GM12865 (cell line): ENCODE measurements at places on chromosomes 4 and X.

DNA sequence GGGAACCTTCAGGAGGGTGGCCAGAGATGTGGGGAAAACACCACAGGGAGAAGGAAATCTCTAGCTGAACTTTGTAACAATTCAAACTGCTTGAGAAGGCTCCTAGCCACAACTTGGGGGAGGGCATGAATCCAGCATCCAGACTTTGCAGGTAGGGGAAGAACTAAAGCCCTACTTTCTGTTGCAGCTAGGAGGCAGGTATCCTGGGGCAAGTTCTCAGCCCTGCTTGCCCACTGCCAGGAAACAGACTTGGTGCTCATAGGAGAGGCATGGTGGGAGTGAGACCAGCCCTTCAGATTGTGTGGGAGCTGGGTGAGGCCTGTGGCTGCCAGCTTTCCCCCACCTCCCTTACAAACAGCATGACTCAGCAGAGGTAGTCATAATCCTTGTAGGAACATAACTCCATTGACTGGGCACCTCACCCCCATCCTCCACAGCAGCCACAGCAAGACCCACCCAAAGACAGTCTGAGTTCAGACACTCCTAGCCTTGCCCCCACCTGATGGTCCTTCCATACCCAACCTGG, 209.5 kb upstream of the CPEB2 start:
- no peak for DNase-seq

GRCh38 chr4:41428601-41429279, 109.2 kb upstream of the LIMCH1 start:
- no peak for DNase-seq

- DNase-seq: no peak
Measured at GRCh38 chr4:76984788-76985211, 35.2 kb downstream of the SEPTIN11 start.

GRCh38 chr4:118954246-118954645, 65.6 kb downstream of the SYNPO2 start:
- no peak for DNase-seq

DNA sequence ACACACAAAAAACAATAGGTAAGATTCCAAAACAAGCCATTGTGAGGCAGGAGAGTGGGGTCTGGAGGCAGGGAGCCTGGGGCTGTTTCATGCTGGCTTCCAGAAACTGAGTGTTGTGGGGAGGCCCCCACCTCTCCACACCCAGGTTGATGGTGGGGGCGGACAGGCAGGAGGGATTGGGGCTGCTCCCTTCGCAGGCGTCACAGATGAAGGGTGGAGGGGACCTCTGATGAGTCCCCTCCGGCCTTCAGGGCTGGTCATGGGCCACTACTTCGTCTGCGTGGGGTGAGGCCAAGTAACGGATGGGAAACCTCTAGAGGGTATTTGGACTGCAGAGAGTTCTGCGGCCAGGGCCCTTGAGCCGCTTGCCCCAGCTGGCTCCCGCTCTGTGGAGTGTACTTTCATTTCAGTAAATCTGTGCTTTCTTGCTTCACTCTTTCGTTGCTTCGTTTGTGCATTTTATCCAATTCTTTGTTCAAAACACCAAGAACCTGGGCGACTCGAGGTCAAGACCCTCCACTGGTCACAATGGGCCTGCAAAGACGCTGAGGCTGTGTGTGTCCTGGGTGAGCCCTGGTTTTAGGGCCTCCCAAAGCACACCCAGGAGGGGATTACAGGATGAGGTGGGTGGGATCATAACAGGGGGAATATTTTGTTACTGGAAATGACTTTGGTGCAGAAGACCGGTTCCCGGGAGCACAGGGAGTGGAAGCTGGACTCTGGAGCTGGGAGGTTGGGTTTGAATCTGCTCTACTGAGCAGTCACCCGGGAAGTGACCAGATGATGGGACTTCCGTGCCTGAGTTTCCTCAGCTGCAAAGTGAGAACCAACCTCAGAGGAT, 83.7 kb upstream of the ADRA2C start:
- DNase-seq: no peak

- DNase-seq: no peak
Measured at GRCh38 chrX:23435575-23435974, 100.9 kb downstream of the PTCHD1 start.

DNA sequence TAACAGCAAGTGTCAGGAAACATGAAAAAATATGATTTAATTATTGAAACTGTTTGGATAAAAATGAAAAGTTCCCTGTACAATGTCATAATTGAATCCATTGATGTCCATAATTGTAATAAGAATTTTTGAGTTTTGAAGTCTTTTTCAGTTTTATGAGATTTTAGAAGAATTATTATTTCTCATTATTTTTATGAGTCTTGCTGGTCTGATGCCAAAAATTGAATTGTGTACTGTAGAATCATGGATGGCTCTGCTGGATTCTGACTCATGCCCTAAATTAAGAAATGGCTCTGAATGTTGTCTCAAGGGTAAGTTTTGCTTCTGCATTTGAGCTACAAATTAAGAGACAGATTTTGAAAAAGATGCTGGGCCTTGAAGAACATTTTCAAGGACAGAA, 132.8 kb upstream of the MAP9 start:
- no peak for DNase-seq

GRCh38 chr4:101141855-101142254, 205.5 kb downstream of the PPP3CA start:
- DNase-seq: no peak

- no peak for DNase-seq
Measured at GRCh38 chr4:187656959-187657358, 338.6 kb upstream of the ZFP42 start.

GRCh38 chr4:172938072-172938829, 230.4 kb upstream of the GALNT7 start:
- DNase-seq: no peak

GRCh38 chrX:138777230-138777629, 65.7 kb upstream of the FGF13 start:
- DNase-seq: no peak

GRCh38 chr4:113987382-113987941, 8.0 kb upstream of the ARSJ start:
- DNase-seq: no peak

- peak; percentile 68 for DNase-seq
Measured at GRCh38 chrX:39149761-39150160, 348.5 kb downstream of the MID1IP1 start.

GRCh38 chrX:123330229-123330942, 146.3 kb downstream of the GRIA3 start:
- peak; percentile 17 for DNase-seq

DNA sequence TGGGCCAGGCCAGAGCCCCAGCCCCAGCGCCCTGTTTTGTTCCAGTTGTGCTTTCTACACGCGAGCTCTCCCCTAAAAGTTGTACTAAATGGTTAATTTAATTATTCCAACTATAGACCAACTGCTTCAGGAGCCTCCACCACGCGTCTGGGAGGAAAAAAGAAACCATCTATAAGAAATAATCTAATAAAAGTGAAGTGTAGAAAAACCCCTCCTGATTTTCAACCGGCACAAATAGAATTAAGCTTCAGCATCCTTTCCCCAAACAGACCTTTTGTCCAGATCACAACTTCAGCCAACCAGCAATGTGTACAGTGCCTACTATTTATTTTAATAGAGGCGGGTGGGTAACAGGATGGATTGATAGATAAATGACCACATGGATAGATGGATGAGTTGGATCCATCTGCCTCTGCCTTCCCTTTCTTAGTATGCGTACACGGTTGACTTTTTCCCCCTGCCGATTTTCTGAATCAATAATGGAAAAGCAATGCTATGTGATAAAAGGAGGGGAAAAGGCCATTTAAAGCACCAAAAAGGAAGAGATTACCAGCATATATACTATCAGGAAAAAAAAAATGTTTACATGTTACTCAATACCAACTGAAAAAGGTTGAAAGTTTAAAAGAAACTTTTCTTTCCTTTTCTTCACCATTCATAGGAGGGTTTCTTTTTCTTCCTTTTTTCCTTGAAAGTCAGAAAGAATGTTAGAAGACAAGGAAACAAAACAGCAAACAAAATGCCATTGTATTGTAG, 3.7 kb upstream of the PHOX2B start:
- no peak for DNase-seq

DNA sequence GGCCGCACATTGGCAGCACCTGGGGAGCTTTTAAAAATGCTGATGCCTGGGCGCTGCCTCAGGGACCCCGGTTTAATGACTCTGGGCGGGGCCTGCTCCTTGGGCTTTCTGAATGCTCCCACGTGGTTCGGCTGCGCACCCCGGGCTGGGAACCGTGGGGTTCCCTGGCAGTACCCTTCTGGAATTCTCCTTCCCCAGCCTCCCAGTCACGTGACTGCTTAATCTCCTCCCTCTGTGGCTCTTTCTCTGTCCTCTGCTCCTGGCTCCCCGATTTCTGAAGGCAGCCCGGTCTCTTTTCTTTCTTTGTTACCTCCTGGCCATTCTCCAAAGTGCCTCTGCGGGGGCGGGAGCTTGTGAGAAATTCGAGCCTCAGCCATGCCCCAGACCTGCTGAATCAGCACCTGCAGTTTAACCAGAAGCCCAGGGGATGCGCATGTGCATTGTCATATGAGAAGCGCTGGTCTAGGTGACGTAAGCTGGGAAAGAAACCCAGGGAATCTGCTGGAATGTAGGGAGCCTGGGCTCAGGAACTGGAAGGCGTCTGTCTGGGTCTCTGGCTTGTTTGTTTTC, 16.6 kb downstream of the CLCN4 start:
- DNase-seq: no peak

DNA sequence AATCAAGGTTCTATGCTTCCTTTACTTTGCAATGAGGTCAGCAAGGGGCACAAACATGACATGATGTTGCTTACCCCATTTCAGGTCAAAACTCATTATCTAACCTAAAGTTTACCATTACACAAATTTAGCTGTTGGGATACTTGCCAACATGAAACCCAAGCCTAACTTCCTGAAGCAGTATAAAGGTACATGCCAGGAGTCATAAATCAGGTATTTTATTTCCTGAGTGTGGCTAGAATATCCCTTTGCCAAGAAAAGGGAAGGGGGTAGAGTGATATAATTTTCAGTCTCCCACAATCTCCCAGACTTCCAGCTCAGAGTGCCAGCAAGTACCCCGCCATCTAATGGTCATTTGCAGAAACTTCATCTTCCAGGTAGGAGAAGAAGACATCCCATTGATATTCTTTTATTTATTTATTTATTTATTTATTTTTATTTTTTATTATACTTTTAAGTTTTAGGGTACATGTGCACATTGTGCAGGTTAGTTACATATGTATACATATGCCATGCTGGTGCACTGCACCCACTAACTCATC, 136.6 kb downstream of the NEXMIF start:
- DNase-seq: no peak

DNA sequence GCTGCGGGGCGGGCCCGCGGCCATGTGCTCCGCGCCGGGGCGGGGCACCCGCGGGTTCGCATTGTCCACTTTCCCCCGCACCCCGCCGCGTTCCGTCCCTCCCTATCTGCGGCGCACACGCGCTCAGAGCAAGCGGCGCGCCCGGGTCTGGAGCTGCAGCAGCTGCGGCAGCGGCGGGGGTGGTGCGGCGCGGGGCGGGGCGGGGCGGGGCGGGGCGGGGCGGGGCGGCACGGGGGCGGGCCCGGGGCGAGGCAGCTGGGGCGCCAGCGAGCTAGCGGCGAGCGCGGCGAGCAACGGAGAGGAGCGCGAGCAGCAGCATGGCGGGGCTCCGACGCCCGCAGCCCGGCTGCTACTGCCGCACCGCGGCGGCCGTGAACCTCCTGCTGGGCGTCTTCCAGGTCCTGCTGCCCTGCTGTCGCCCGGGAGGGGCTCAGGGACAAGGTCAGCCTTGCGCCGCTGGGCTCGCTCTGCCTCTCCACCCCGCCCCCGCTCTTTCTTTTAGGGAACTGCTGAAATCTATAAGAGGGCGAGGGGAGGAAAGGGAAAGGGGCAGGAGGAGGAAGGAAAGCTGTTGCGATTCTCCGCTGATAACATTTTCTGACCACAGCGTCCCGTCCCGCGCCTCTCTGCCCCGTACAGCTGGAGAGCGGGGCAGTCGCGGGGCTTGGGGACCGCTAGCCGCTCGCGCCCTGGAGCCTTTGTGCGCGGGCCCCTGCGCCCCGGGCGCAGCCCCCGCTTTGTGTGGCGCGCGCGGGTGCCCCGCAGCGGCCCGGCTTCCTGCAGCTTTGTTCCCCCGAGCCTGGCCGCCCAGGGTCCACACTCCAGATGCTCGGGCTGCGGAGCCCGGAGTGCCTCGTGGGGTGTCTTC, at the start of gene TMEM131L:
Gene TMEM131L, plus strand, starts transcription at position 280 of the 868 bp plus-strand sequence. Its CDS starts 38 bp downstream, at position 318.
- DNase-seq: peak; percentile 86

DNA sequence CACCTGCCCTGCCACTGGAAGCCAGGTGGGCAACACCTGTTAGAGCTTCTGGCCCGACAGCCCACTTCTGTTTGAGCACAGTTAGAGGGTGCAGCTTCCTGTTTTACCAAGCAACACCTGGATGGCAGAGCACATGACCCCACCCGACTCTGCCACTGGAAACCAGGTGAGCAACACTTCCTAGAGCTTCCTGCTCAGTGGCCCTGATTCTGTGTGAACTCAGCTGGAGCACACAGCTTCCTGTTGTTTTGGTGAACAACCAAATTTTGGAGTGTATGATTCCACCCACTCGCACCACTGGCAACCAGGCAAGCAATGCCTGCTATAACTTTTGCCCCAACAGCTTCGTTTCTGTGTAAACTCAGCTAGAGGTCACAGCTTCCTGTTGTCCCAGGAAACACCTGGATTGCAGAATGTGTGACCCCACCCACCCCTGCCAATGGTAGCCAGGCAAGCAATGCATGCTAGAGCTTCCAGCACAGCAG, 163.8 kb upstream of the KLF8 start:
- DNase-seq: peak; percentile 54

GRCh38 chrX:96314985-96315384, 369.7 kb upstream of the DIAPH2 start:
- DNase-seq: no peak

- DNase-seq: no peak
Measured at GRCh38 chrX:118718737-118719136, 8.7 kb upstream of the IL13RA1 start.

DNA sequence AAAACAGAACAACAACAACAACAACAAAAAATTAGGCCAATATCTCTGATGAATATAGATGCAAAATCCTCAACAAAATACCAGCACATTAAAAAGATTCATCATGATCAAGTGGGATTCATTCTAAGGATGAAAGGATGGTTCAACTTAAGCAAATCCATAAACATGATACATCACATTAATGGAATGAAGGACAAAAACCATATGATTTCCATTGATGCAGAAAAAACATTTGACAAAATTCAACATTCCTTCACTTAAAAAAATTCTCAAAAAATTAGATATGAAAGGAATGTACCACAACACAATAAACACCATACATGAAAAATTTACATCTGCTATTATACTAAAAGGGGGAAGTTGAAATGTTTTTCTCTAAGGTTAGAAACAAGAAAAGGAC, 103.3 kb downstream of the IL15 start:
- DNase-seq: no peak

- DNase-seq: no peak
Measured at GRCh38 chr4:16140879-16141249, 57.0 kb upstream of the PROM1 start.

- peak; percentile 47 for DNase-seq
Measured at GRCh38 chr4:27000820-27001219, 140.2 kb downstream of the STIM2 start.
